Activated CD4-positive, alpha-beta T cell treated with anti-CD3 and anti-CD28 coated beads, Interleukin-2, amount 50 U/mL, for 1 hour (primary cell): ENCODE measurements at places on chromosomes 1 and 21.

- DNase-seq = no peak
These were observed 7.9 kb downstream of the TFAP2E start for GRCh38 chr1:35580949-35581388.

- no peak for DNase-seq
These were observed 330.6 kb downstream of the DSCAM start for GRCh38 chr21:40516335-40516734.

DNA sequence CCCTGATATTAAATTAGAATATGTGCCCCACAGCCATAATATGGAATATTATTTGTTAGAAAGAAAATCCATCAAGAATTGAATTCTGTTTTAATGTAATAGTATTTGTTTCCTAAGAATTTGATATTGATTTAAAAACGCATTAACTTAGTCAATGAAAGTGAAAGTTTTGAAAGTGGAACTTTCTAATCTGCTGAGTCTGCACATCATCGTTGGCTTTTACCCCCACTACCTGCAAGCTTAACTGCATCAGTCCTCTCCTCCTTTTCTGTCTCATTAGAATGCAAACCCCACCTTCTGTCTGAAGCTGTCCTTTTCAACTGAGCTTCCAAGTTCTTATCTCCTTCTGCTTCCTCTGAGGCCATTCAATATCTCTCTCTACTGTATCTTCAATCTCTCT is 42.5 kb downstream of the XCL1 start:
- no peak for DNase-seq

- no peak for DNase-seq
These were observed 185.9 kb downstream of the TPR start for GRCh38 chr1:186189156-186189555.

DNA sequence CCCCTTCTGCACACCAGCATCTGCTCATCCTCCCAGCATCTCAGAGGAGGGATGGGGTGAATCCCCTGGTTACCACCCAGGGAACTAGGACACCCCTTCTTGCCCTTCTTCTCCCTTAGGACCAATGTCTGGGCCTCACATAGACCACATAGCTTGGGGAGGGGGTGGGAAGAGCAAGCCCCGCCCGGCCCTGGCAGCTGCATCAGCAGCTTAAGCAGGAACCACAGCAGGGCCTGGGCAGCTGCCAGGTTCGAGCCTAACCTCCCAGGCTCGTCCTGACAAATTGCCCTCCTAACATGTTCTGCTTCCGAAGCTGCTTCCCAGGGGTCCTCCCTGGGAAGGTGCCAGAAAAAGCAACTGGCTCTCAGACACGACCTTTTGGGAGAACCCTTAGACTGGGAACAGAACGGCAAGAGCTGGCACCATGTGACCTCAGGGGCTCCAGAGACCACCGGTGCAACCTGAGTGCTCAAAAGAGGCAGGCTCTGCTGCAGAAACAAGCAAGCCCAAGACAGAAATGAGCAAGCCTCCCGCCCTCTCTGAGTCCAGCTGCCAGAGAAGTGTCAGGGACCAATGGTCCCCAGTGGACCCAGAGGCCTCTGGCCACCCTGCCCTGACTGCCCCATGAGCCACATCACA is 18.4 kb upstream of the CLSTN1 start:
- no peak for DNase-seq

DNA sequence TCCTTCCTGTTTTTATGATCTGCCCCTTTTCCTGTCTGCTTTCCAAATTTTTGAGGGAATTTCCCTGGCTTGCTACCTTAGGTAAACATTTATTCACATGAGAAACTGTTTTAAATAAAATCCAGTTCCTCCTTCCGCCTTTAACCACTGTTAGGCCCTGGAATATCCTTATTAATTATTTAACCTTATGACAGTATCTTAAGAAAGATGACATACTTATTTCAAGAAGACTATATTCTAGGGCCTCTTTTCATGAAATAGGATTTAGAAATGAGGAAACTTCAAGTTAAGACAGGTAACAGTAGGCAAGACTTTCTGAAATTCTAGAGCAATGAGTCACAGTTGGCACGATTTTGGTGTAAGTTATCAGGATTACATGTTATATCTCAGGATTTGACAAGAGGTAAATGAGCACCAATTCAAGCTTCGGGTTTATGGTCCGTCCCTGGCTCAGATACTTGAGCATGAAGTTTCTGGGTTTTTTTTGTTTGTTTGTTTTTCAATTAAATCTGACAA is 2.0 kb upstream of the TNFSF18 start:
- no peak for DNase-seq

DNA sequence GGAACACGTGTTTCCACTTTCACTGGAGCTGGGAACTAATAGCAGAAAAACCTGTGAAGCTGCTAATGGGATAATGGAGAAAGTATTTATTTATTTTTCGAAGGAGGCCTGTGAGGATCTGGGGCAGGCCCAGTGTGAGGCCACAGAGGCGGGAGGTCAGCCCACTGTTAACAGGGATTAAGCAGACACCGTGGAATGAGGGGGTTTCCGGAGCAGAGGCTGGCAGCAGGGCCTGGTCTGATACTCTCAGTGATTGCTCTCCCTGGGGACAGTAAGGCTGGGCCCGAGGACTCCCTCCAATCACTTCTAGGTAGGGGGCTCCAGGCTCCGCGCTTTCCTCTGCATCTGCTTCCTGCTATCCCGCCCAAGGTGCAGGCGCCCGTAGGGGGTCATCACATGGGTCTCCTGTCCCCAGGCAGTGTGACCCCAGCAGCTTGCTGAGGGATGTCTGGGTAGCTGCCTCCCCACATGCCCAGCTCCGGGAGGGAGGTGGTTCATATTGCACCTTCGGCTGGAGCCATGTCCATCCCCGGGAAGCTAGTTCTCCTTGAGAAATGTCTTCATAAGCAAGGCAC is 28.8 kb upstream of the CDCA8 start:
- no peak for DNase-seq

GRCh38 chr1:205588636-205589035 is 43.2 kb downstream of the ELK4 start:
- DNase-seq = no peak

- DNase-seq = no peak
These were observed 25.1 kb downstream of the C1orf116 start for GRCh38 chr1:207007352-207008033.

DNA sequence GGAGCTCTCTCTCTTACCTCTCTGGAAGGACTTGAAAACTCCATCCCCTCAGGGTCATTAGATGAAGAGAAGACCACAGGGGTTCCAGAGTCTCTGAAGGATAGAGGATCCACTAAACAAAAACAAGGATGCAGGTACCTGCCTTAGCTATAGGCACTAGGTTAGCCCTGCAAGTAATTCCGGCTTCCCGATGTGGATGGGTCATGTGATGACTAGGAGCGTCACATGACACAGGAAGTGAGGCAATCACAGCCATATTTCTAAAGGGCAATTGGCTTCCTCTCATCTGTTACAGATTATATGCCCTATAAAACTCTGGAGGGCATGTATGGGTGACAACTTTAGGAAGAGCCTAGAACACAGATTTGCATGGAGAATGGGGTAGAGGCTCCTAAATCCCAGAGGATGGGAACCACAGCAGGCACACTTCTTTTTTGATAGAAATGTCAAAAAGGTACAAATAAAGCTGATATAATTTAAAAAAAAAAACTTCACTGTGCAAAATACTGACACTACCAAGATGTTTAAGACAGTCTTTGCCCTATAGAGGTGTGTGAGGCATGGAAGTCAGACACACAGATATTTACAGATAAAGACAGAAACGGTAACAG is 14.1 kb downstream of the ENTREP3 start:
- peak; percentile 50 for DNase-seq

GRCh38 chr1:203034422-203035110 is 8.3 kb downstream of the PPFIA4 start:
- DNase-seq = no peak
